NCI-H526 treated with DMSO at 0.1 percent for 48 hours (cell line): ENCODE measurements at places on chromosomes 7 and 10.
A peak's percentile ranks its signal among the peaks of the same experiment; 100 is the strongest.

DNA sequence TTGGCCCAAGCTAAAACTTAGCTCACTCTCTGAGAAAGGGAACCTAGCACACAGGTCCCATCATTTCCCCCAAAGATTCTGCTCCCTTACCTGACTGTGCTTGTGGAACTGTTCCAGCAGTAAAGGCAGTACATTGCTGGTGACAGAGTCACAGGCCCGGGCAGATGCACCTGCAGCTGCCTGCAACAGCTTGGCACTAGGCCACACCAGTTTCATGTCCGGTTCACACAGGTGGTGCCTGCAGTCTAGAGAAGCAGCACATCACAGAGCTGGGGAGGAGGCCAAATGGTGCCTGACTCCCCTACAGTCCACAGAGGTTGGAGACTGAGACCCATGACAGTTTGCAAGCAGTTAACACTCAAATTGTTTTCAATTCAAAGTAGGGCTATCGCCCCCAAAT is 22.2 kb downstream of the ZDHHC16 start:
- no peak for DNase-seq

DNA sequence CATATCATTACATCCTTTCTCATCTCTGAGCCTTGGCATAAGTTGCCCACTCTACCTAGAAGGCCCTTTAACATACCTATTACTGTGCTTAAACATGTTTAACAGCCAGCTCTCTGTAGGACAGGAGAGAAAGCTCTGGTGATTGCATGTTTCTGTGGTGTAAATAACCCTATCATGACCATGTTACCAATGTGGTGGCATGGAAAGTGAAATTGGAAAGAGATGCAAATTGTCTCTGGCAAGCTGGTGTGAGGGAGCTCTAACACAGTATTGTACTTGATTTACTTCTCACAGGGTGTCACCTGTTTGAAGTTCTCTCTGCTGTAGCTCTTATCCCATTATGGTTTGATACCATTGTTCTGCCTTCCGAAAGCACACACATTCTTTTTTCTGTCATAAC is 231.8 kb upstream of the DKK1 start:
- no peak for DNase-seq

GRCh38 chr7:118298771-118299170 is 74.3 kb downstream of the ANKRD7 start:
- DNase-seq = no peak

- peak; percentile 64 for DNase-seq
These were observed 50.6 kb upstream of the SMNDC1 start for GRCh38 chr10:110355141-110355831.

DNA sequence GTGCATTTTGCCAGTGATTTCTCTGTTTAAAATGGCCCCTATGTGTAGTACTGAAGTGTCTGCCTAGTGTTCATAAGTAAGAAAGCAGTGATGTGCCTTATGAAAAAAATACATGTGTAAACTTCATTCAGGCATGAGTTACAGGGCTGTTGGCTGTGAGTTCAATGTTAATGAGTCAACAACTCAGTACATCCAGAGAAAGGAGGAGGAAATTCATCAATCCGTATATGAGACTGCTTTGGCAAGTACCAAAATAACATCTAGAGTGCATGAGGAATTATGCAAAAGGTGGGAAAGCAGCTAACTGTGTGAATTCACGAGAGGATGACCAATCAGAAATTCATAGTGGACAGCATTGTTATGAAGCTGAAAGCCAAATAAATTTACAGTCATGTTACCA is 255.6 kb downstream of the ZEB1 start:
- DNase-seq = no peak

GRCh38 chr10:17031637-17032635 is 97.7 kb downstream of the CUBN start:
- DNase-seq = no peak

- DNase-seq = no peak
These were observed 48.8 kb upstream of the PRPS1L1 start for GRCh38 chr7:18076461-18076860.

DNA sequence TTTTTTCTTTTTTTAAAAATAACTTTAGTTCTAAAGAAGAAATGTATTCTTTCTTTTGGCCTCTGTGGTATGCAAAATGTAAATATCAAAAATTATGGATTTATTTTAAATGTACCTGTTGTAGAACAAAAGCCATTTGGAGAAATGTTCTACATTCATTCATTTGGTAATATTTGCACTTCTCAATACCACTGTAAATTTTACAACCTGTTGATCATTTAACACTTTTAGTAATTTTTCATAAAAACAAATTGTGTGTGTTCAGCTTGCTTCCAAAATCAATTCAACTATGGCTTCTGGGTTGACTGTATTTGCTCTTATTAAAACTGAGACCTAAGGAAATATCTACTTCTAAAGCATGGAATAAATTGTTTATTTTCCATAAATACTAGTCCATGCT is 2.3 kb upstream of the IGF2BP3 start:
- DNase-seq = no peak
